ENCODE measurements at places on chromosomes 2 and 18. TPM values are rescaled to one million over a fixed set of nuclear protein-coding genes. Genes with fewer than 3 reads are reported as not detected.

The LAMA1 gene
- 46.9 TPM for total RNA-seq

The CERKL gene
- 47.5 TPM for total RNA-seq

The CFAP210 gene
- total RNA-seq, result 1.5 TPM

The LINC00305 gene
- total RNA-seq, result not detected

The SP3 gene
- total RNA-seq, result 137 TPM

GRCh38 chr18:2927745-2928144, 80.9 kb downstream of the EMILIN2 start:
- DNase-seq, result no peak

DNA sequence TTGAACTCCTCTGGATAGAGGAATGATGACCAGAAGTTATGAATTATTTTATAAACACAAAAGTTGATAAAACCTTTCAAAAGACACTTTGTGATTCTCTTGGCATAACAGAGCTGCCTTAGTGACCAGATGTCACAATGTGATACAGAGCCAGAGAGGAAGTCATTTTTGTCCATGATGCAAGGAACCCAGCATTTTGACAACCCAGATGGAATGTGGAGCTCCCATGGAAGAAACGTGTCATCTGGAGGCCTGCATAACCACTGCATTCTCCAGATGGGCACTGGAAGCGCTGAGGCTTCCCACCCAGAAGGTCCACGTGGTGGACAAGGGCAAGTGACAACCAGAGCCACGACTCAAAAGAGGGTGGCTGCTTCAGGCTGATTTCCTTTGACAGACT, 30.1 kb downstream of the HRH4 start:
- no peak for DNase-seq

DNA sequence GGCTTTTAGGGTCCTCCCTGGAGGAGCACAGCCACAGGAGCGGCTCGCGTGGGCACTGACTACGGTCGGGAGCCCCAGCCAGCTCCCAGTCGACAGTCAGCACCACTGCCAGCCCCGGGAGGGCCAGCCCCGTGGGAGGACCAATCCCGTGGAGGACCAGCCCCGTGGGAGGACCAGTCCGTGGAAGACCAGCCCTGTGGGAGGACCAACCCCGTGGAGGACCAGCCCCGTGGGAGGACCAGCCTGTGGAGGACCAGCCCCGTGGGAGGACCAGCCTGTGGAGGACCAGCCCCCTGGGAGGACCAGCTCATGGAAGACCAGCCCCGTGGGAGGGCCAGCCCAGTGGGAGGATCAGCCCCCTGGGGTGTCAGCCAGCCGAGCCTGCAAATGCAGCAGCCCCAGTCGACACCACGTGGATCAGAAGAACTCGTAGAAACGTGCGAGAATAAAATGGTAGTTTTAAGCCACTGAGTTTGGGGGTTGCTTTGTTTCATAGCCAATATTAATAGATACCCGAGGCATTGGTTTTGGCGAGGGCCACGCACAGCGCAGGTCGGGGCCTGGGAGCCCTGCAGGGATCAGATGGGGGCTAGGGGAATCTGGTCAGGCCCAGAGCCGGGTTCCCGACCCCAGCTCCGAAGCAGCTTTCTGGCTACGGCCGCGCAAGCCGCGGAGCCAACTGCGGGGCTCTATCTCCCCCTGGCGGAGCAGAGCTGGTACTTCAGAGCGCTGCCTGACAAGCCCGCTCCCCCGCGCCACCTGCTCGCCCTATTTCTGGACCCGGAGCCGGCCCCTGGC, 73.0 kb downstream of the TEX51 start:
- DNase-seq, result peak; percentile 70

- no peak for DNase-seq
Observed at GRCh38 chr2:60391230-60391629, 162.2 kb downstream of the BCL11A start.
